ENCODE measurements at places on chromosomes 6 and 20.

DNA sequence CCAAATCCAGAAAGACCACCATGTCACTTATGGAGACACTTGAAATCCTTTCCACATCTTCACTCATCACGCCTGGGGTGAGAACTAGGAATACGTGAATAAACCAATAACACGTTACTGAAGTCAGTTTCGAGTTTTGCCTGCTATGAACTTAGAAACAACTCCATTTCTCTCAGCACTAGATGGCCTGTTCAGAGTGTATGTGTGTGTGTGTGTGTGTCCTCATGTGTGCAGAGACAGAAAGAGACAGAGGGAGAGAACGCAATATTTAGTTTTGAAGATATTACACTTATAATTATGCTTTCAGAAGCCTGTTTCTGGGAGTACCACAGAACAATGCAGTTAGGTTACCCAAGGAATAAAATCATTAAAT, 81.2 kb upstream of the CCN6 start:
- DNase-seq: no peak

DNA sequence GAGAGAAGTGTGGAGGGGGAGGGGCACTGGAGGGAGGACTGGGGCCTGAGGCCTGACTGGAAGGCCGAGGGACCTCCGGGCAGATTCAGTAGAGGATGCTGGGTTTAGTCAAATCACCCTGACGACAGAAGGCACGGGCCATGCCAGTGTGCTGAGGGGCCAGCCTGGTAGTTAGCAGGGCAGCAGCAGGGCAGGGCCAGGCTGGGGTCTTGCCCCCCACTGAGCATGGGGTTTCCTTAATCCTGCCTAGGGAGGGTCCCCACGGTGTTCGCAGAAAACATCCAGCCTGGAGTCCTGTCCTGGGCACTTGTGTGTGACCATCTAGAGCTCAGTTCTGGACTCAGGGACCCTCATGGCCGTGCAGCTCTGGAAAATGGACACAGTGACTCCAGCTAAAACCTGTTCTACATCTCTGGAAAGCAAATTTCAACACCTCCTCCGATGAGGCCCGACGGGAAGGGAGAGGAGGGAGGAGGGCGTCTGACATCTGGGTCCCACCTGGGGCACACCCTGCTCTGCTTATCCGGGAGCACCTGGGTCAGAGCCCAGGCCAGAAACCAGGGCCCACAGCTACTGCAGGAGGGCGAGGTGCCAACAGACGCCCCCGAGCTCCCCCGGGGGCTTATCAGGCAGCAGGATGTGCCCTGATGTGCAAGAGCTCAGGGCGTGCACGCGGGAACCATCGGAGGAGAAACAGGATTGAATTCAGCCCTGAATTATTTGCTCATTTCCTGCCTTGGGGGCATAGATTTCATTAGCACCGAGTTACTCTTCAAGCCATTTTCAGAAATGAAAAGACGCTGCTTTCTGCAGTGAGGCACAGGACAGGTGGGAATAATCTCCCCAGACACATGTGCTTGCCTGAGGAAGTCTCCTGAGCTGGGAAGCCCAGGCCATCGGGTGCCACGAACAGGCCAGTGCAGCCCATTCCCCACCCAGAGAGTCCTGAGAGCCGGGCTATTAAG, 78.0 kb upstream of the MPC1 start:
- DNase-seq: no peak

DNA sequence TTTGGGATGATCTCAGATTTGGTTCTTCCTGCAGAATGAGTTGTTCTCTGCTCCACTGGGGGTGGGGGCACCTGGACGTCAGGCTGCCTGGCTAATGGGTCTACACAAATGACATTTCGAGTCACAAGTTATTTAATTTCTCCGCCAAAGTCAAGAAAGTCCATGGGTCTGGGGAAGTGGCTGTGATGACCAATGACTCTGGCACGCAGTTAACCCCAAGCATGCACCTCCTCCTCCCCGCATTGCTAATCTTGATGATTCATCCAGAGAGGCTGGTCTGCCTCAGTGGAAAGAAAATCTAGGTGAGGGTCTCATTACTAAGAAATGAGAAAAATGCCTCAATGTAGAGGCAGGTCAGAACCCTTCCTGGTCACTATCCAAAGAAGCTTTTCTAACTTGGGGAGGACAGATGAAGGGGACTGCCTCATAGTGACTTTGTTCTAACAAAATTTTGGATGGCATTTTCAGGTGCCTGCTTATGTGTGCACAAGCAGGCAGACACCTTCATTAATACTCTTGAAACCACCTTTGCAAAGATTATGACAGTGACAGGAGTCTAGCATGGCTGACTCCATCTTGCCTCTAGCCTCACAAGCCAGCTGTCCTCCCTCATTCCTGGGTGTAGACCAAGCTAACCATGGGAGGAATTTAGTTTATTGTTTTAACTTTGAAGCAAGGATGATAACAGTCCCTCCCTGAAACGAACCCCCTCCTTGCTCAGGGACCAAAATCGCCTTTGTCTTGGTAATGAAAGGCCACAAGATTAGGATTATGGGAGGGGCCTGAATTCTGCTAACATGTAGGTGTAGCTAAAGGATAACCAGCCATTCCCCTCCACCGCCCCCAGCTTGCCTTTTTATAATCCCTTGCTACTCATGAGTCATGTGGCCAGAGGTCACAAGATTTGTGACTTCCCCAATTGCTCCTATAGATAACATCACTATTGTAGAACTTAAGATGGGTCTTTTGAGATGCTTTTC, 98.6 kb upstream of the MRPS10 start:
- DNase-seq: no peak

DNA sequence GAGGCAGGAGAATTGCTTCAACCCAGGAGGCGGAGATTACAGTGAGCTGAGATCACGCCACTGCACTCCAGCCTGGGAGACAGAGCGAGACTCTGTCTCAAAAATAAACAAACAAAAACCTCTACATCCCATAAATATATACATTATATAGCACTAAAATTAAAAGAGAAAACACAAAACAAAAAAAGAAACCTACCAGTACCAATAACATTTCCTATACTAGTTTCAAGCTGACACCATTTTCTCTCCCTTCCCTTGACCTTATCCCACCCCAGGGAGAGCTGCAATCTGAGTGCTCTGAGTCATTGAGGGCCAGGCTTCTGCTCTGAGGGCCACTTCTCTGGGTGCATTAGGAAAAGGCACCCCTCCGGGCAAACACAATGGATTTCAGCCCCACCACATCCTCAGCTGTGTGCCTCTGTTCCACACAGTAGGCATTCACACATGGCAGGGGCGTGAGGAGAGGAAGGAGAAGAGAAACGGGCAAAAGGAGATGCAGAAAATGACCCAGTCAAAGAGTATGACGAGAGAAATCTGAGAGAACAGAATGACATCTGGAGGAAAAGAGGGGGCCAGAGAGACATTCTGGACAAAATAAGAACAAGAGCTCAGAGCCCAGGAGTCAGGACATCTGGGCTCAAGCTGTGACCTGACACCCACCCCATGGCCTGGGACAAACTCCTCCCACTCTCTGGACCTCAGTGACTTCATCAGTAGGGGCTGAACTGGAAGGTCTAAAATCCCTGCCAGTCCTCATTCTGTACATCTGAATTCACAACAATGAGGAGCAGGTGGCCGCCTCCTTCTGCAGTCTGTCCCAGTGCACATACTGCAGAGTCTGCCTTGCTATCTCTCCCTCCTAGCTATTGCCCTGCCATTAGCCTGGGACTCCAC, 18.2 kb downstream of the TRIM26 start:
- no peak for DNase-seq

GRCh38 chr6:157226026-157226625, 97.2 kb downstream of the TMEM242 start:
- no peak for DNase-seq

- DNase-seq: no peak
These were observed 156.2 kb upstream of the JARID2 start for GRCh38 chr6:15089569-15090144.

- DNase-seq: no peak
These were observed 81.6 kb upstream of the PREP start for GRCh38 chr6:105484238-105485161.

GRCh38 chr20:53379014-53379832, 214.4 kb downstream of the ZNF217 start:
- DNase-seq: no peak

DNA sequence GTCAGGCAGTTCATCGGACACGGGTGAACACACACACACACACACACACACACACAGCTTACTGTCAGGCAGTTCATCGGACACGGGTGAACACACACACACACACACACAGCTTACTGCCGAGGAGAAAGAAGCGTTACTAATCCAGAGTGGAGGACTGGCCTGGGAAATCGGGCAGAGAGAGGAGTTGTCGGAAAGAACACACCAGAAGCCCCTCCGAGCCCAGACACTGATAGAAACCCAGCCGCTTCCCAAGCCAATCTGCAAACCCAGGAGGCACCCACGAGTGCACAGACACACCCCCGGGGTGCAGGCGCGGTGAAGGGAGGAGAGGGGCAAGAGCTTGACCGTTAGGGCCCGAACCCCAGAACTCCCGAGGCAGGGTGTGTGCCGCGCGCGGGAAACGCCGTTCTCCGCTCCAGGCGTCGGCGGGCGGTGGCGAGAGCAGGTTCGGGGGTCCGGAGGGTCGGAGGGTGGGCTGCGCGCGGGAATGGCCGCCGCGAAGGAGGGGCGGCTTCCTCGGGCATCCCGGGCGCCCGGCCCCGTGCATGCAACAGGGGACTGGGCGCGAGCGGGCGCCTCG, 636 bp downstream of the ELOVL2 start:
- no peak for DNase-seq

Measured in pancreas (tissue), 10 donors.